ENCODE measurements at places on chromosomes 5 and 9. TPM values are rescaled to one million over a fixed set of nuclear protein-coding genes. Genes with fewer than 3 reads are reported as not detected.
A peak's percentile ranks its signal among the peaks of the same experiment; 100 is the strongest.

GRCh38 chr5:54309691-54310432 is 511 bp downstream of the ARL15 start:
- H3K4me3 ChIP-seq: peak overlapping the region; percentile 93
- H3K36me3 ChIP-seq: no peaks in the 10 kb centered on the region
- peaks cover 12% of the 10 kb centered on the region for H3K27me3 ChIP-seq

DNA sequence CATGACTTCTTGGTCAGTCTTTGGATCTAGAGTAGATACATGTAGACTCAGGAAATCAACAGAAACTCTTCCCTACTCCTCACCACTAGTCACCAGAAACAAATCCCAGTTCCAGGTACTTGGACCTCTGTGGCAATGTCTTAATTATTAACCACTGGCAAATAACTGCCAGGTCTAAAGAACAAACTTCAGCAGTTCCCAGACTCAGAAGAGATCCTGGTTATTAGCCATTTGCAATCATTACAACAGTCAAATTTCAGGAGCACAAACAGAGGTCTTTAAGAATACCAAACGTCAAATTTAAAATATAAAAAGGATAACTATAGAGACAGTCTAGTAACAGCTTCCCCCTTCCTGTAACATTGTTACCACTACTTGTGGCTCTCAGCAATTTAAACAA is 10.2 kb downstream of the DIAPH1 start:
- no peak overlapping the region for H3K4me3 ChIP-seq
- H3K27me3 ChIP-seq: no peaks in the 10 kb centered on the region
- H3K4me1 ChIP-seq: peaks cover 29% of the 10 kb centered on the region
- no peak for DNase-seq
- peaks cover 9% of the 10 kb centered on the region for H3K36me3 ChIP-seq

DNA sequence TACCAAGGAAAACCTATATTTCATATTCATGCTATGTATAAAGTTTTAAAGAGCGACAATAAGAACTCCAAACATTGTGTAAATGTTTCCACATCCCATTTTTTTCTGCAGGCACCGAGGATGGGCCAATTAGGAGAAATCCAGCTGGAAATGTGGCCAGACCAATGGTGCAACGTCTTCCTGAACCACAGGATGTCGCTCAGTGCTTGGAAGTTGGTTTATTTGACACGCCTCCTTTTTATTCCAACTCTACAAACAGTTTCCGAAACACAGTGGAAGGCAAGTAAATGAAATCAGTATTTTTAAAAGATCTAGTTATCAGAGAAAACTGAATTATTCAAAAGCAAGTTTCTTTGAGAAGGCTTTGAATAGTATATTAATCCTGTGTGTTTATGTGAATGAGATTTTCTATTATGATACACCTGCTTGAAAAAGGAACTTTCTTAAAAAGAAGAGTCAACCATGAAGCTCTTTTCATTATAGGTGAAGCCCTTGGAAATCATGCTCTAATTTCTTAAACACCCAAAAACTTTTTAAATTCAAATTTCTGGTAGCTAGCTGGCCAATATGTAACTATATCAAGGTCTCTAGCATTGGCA is 9.1 kb downstream of the TYRP1 start:
- H3K27me3 ChIP-seq: no peaks in the 10 kb centered on the region
- DNase-seq: no peak
- H3K36me3 ChIP-seq: no peaks in the 10 kb centered on the region
- H3K4me3 ChIP-seq: no peak overlapping the region
- H3K4me1 ChIP-seq: peaks cover 23% of the 10 kb centered on the region

DNA sequence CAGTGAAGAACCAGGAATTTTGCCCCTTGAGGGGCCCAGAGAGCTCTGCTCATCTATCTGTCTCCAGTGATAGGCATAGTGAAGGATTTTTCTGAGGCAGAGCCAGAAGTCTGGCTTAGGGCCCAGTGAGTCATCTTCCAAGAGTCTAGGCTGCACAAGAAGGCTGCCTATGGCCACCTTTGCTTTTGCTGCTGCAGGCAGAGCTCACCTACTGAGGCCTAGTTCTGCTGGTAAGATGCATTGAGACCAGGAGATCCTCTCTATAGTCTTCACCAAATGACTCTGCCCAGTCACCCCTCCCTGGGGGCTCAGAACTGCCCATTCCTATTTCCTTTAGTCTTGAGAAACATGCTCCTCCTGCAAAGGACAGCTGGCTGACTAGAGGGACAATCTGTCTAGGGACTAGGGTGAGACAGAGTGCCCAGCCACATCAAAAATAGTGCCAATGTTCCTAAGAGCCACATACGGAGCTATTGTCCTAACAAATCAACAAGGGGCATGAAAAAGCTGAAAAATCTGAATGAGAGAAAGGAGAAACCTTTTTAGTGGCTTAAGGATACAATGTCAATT is 40.3 kb upstream of the CDKN2AIPNL start:
- H3K4me1 ChIP-seq: peaks cover 9% of the 10 kb centered on the region
- no peaks in the 10 kb centered on the region for H3K36me3 ChIP-seq
- H3K27ac ChIP-seq: no peak overlapping the region
- peaks cover 7% of the 10 kb centered on the region for H3K27me3 ChIP-seq

NR5A1 gene
- not detected for total RNA-seq

WNT8A gene
- not detected for total RNA-seq

DNA sequence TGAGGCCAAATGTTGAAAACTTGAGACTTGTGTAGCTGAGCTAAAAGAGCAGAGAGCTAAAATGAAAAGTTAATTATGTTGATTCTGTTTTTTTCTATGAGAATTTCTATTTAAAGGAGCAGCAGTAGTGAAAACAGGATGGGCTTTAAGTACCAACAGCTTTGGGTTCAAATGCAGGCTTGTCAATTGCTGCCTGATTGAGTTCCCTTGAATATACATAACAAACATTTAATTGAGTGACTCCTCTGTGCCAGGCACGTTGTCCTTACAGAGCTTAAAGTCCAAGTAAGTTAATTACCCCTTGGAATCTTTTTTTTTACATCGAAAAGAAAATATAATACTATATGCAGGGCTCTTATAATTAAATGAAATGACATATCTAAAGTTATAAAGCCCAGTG is 38.5 kb downstream of the PPP2R2B start:
- DNase-seq: no peak
- H3K4me3 ChIP-seq: no peak overlapping the region
- no peaks in the 10 kb centered on the region for H3K4me1 ChIP-seq
- no peaks in the 10 kb centered on the region for H3K27me3 ChIP-seq

DNA sequence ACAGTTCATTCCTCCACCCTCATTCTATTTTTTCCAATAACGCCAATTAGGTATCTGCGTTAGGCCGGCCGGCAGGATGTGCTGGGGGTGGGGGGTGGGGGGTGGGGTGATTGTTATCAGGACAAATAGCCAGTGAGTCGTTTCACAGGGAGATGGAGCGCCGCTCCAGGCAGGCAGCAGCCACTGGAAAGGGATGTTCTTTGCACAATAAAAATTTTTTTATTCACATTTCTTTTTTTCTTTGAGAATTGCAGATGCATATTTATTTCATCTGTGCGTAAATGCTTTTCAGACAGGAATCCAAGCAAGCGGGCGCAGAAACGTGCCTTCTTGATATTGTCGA is 4.1 kb downstream of the LMX1B start:
- no peaks in the 10 kb centered on the region for H3K36me3 ChIP-seq
- H3K27ac ChIP-seq: no peak overlapping the region
- H3K4me3 ChIP-seq: no peak overlapping the region
- H3K27me3 ChIP-seq: peaks cover 74% of the 10 kb centered on the region
- peaks cover 13% of the 10 kb centered on the region for H3K4me1 ChIP-seq
- DNase-seq: no peak

DNA sequence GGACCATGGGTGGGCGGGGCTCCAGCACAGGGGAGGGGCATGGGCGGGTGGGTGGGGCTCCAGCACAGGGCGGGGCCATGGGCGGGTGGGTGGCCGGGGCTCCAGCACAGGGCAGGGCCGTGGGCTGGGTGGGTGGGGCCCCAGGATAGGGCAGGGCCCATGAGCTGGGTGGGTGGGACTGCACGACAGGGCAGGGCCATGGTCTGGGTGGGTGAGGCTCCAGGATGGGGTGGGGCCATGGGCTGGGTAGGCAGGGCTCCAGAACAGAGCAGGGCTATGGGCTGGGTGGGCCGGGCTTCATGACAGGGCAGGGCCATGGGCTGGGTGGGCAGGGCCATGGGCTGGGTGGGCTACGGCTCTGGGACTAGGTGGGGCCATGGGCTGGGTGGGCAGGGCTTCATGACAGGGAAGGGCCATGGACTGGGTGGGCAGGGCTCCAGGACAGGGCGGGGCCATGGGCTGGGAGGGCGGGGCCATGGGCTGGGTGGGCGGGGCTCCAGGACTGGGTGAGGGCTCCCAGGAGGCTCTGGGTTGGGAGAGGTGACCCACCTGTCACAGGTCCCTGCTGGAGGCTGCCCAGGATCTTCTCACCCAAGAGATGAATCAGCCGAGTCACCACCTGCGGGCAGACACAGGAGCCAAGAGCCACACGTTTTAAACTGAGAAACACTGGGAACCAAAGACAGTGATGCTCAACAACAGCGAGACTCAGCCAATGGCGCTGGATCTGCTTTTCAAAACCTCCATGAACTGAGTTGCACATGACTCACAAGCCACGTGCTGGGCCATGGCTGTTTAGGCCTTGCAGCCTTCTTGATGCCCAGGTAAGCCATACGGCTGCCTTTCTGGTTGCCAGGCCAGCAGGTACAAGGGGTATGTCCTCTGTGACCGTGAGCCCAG is 33.6 kb upstream of the NSMF start:
- no peak overlapping the region for H3K4me3 ChIP-seq
- H3K36me3 ChIP-seq: peaks cover 3% of the 10 kb centered on the region
- no peaks in the 10 kb centered on the region for H3K27me3 ChIP-seq
- no peaks in the 10 kb centered on the region for H3K4me1 ChIP-seq

GRCh38 chr9:105205787-105206495 is 38.5 kb upstream of the SLC44A1 start:
- no peak overlapping the region for H3K27ac ChIP-seq
- no peaks in the 10 kb centered on the region for H3K4me1 ChIP-seq
- no peaks in the 10 kb centered on the region for H3K27me3 ChIP-seq
- DNase-seq: no peak
- no peak overlapping the region for H3K4me3 ChIP-seq
